ENCODE measurements at places on chromosomes 5 and 9.

- no peak for DNase-seq
Observed at GRCh38 chr9:18250053-18250452, 223.9 kb upstream of the ADAMTSL1 start.

DNA sequence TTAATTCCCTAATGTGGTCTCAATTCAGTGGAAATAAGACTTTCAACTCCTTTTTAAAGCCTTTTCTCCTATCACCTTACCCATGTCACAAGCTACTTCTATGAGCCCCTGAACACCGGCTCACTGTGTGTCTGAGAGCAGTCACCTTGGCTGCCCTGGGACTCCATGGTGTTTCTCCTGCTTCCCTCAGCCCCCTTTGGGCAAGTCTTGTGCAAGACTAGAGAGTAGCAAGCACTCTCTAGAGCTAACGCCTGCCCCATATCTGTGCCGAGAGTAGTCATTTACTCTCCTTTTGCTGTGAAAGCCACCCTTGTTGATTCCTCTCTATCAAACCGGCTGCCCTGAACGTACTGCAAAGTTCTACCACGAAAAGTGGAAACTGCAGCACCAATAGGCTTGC is 77.9 kb upstream of the DAB2 start:
- DNase-seq, result no peak

- DNase-seq, result no peak
Observed at GRCh38 chr5:127820910-127821553, 117.8 kb downstream of the CCDC192 start.

DNA sequence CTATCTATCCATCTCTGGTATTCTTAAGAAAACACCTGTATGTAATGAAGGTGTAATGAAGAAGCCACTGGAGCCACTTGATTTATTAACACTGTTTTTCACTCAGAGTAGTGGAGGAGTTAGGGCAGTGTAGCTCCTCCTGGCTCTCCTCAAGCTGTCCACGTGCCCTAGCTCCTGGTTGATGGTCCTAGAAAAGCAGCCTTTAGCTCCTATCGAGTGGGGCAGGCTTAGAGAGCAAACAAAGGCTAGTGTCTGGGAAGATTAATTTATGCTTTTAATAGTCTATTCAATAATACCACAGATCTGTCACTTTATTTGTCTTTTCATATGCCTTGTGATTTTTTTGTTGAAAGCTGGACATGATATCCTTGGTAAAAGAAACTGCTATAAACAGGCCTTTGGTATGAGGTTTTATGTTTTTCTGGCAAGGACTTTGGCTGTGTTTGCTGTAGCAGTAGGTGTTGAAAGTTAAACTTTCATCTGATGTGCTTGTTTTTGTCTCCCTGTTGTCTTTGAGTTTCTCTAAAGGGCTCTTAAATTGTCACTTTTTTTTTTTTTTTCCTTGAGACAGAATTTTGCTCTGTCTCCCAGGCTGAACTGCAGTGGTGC is 141.1 kb downstream of the GCNT1 start:
- DNase-seq, result no peak

- no peak for DNase-seq
Observed at GRCh38 chr5:142091922-142092321, 16.7 kb upstream of the NDFIP1 start.

All from activated CD4-positive, alpha-beta T cell treated with anti-CD3 and anti-CD28 coated beads, Interleukin-2, amount 50 U/mL, for 24 hours (primary cell).